Hepatocyte (in vitro differentiated cells): ENCODE measurements at places on chromosomes 4 and X.
A peak's percentile ranks its signal among the peaks of the same experiment; 100 is the strongest.

- no peak overlapping the region for H3K27ac ChIP-seq
- H3K27me3 ChIP-seq: no peaks in the 10 kb centered on the region
- no peaks in the 10 kb centered on the region for H3K4me1 ChIP-seq
- DNase-seq: peak; percentile 66
- no peak overlapping the region for H3K4me3 ChIP-seq
These were observed 14.4 kb upstream of the FAM9A start for GRCh38 chrX:8815460-8816065.

DNA sequence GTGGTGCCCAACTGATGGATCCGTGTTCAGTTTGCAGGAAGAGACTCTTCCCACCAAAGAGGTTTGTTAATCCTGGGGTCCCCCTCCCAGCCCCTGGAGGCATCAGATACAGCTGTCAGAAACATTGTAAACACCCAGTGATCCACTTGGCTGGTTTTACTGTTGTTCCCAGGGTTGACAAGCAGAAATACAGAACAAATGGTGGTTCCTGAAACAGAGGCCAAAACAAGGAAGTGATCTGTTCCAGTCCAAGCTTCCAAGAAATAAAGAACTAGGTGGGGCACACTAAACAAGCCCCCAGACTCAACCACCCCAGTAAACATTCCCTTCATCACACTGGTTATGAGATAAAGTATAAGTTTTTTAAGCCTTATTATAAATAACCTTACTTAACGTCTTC, 1.4 kb downstream of the TMLHE start:
- peak overlapping the region; percentile 99 for H3K27ac ChIP-seq
- H3K36me3 ChIP-seq: no peaks in the 10 kb centered on the region
- DNase-seq: no peak
- no peaks in the 10 kb centered on the region for H3K4me1 ChIP-seq
- H3K27me3 ChIP-seq: no peaks in the 10 kb centered on the region
- peak overlapping the region; percentile 88 for H3K4me3 ChIP-seq

GRCh38 chrX:124001581-124001980, 40.1 kb downstream of the STAG2 start:
- no peak overlapping the region for H3K4me3 ChIP-seq
- no peak overlapping the region for H3K27ac ChIP-seq
- no peaks in the 10 kb centered on the region for H3K27me3 ChIP-seq
- H3K4me1 ChIP-seq: no peaks in the 10 kb centered on the region

- H3K27ac ChIP-seq: no peak overlapping the region
- no peaks in the 10 kb centered on the region for H3K4me1 ChIP-seq
- H3K36me3 ChIP-seq: no peaks in the 10 kb centered on the region
- DNase-seq: no peak
These were observed 220.2 kb upstream of the PRPS2 start for GRCh38 chrX:12570859-12571501.

- H3K36me3 ChIP-seq: no peaks in the 10 kb centered on the region
- no peak overlapping the region for H3K27ac ChIP-seq
- DNase-seq: peak; percentile 63
- H3K4me1 ChIP-seq: no peaks in the 10 kb centered on the region
These were observed 180.7 kb downstream of the CEP135 start for GRCh38 chr4:56129431-56129861.

DNA sequence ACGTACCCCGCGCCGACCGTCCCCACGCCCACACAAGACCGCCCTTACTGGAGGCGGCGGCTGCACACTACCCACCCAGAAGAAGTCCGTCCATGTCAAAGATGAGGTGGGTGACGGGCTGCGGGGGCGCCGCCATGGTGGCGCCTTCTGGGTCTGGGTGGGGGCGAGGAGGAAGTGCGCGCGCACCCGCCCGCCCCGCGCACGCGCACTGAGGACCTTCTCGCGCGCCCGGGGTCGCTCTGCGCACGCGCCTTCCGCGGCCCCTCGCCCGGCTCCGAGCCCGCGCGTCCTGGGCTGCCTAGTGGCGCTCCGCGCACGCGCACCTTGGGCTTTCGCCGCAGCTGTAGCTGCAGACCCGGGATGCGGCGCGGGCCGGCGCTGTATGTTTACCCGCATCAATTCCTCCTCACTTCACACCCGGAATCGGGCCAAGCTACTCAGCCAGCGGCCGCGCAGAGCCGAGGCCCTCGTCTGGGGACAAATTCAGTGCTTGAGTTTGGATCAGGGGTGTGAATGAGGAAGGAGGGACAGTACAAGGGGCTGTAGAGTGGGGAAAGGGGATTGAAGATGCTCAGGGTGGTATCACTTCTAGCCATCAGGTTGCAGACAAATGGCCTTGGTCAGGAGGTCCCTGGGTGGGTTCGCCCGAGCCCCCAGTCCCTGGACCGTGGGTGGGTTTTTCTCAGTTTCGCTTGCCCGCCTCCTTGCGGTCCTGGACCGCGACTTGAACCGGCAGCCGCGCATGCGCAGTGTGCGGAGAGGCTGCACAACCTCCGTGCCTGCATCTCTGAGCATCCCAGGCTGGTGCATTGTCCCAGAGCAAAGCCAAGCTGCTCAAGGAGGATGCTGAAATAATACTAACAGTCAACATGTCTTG, at the start of gene PUDP:
Gene PUDP, minus strand, starts transcription at position 176 of the 877 bp plus-strand sequence. Its CDS starts 40 bp downstream, at position 136.
- no peaks in the 10 kb centered on the region for H3K27me3 ChIP-seq
- H3K4me3 ChIP-seq: peak within 1 kb of the TSS; percentile 94
- peak; percentile 94 for DNase-seq
- H3K36me3 ChIP-seq: no peaks in the 10 kb centered on the region
- no peaks in the 10 kb centered on the region for H3K4me1 ChIP-seq
- H3K27ac ChIP-seq: peak within 1 kb of the TSS; percentile 97

DNA sequence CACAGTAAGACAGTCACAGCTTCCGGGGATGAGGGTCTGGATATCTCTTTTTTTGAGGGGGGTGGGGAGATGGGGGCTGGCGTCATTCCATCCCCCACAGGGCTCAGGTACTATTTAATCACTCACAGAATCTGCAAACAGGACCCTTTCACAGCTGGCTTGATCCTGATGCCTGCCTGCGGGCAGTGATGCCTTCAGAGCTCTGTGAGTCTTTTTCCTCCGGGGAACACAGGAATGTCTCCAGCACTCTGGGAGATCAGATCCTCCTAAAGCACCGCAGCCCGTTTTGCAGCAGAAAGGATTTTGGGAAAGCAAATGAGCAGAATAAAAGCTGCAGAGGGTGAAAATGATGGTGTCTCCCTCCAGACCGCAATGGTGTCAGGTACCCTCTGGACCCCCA, 13.2 kb upstream of the SHOX start:
- no peak for DNase-seq
- H3K4me3 ChIP-seq: no peak overlapping the region
- H3K4me1 ChIP-seq: no peaks in the 10 kb centered on the region
- H3K27ac ChIP-seq: no peak overlapping the region

- no peaks in the 10 kb centered on the region for H3K27me3 ChIP-seq
- no peaks in the 10 kb centered on the region for H3K36me3 ChIP-seq
- H3K4me3 ChIP-seq: no peak overlapping the region
- H3K27ac ChIP-seq: no peak overlapping the region
These were observed 249.7 kb downstream of the RAPGEF2 start for GRCh38 chr4:159352609-159353008.

GRCh38 chr4:165716472-165716871, 156.6 kb upstream of the TLL1 start:
- no peaks in the 10 kb centered on the region for H3K27me3 ChIP-seq
- no peaks in the 10 kb centered on the region for H3K4me1 ChIP-seq
- no peak for DNase-seq
- no peak overlapping the region for H3K27ac ChIP-seq
- no peaks in the 10 kb centered on the region for H3K36me3 ChIP-seq

DNA sequence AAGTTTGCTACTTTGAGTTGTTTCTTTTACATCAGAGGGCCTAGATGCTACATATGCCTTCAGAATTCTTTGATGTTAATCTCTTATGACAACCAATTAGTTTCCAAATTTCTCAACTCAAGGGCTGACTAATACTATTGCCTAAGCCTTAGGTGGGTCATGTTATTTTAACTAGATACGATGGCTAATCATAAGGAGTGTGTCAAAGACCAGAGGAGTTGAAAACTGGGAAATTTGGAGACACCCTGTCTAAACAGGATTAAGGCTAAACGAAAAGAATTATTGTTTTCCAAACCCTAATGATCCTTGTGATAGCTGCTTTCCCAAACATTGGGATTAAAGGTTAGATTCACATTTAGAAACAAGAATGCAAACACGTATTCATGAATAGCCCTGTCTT, 228.5 kb downstream of the PCDH7 start:
- no peak for DNase-seq
- no peak overlapping the region for H3K27ac ChIP-seq

- H3K27ac ChIP-seq: no peak overlapping the region
- H3K27me3 ChIP-seq: no peaks in the 10 kb centered on the region
- no peaks in the 10 kb centered on the region for H3K36me3 ChIP-seq
These were observed 309.9 kb downstream of the ARAP2 start for GRCh38 chr4:35934320-35934981.

GRCh38 chr4:16732741-16733140, 165.7 kb downstream of the LDB2 start:
- H3K4me3 ChIP-seq: no peak overlapping the region
- no peaks in the 10 kb centered on the region for H3K36me3 ChIP-seq
- no peak for DNase-seq
- no peak overlapping the region for H3K27ac ChIP-seq

- H3K4me1 ChIP-seq: no peaks in the 10 kb centered on the region
- DNase-seq: peak; percentile 49
- peak overlapping the region; percentile 78 for H3K4me3 ChIP-seq
These were observed 960 bp downstream of the TRPC3 start for GRCh38 chr4:121950680-121951520.

GRCh38 chrX:110699109-110699508, 96.5 kb downstream of the CHRDL1 start:
- no peaks in the 10 kb centered on the region for H3K27me3 ChIP-seq
- H3K36me3 ChIP-seq: no peaks in the 10 kb centered on the region
- no peak for DNase-seq
- H3K27ac ChIP-seq: no peak overlapping the region
- H3K4me3 ChIP-seq: no peak overlapping the region
- H3K4me1 ChIP-seq: no peaks in the 10 kb centered on the region

GRCh38 chr4:142396279-142396678, 449.8 kb downstream of the INPP4B start:
- H3K4me3 ChIP-seq: no peak overlapping the region
- no peaks in the 10 kb centered on the region for H3K4me1 ChIP-seq
- no peak overlapping the region for H3K27ac ChIP-seq
- DNase-seq: no peak
- H3K36me3 ChIP-seq: no peaks in the 10 kb centered on the region

DNA sequence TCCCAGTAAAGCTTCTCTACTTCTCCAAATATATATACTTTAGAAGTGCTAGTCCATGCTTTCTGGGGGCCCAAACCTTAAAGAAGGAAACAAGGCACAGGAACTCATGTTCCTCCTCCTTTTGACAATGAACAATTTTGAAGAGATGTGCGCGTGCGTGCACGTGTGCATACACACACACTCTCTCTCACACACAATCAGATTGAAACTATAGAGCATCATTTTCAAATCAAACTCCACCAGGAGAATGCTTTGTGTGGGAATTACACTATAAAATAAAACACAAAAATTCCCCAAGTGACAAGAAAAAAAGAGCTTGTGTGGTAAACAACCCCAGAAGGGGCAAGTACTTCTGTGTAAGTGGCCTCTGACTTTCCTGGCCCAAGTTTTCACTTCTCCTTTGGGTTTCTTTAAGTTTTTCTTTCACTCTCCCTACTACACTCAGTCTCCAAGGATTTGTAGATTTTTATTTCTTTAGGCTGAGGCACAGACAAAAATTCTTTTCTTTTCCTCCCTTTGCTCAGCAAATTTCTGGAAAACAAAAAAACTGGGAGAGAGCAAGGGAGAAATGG, 46.6 kb upstream of the SHISA3 start:
- DNase-seq: no peak
- no peaks in the 10 kb centered on the region for H3K36me3 ChIP-seq
- peaks cover 9% of the 10 kb centered on the region for H3K27me3 ChIP-seq
- H3K4me3 ChIP-seq: no peak overlapping the region
- no peak overlapping the region for H3K27ac ChIP-seq
- no peaks in the 10 kb centered on the region for H3K4me1 ChIP-seq

DNA sequence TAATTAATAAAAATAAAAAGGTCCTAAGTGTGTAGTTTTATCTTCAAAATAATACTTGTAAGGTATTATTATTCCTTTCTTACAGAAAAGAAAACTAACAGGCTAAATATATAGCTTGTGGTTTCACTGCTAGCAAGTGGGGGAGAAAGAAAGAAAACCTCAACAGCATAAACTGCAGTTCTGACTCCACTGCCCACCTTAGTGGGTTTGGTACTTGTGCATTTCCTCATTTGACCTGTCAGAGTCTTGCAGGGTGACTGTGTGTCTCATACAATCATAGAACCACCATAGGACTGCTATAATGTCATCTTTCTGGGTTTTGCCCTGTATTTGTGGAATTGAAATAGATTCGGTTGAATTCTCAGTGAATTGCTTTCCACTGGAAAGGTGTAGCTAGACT, 94.7 kb upstream of the PUDP start:
- H3K36me3 ChIP-seq: no peaks in the 10 kb centered on the region
- no peak overlapping the region for H3K27ac ChIP-seq
- no peak for DNase-seq
- H3K4me1 ChIP-seq: no peaks in the 10 kb centered on the region
- no peak overlapping the region for H3K4me3 ChIP-seq
- H3K27me3 ChIP-seq: no peaks in the 10 kb centered on the region

DNA sequence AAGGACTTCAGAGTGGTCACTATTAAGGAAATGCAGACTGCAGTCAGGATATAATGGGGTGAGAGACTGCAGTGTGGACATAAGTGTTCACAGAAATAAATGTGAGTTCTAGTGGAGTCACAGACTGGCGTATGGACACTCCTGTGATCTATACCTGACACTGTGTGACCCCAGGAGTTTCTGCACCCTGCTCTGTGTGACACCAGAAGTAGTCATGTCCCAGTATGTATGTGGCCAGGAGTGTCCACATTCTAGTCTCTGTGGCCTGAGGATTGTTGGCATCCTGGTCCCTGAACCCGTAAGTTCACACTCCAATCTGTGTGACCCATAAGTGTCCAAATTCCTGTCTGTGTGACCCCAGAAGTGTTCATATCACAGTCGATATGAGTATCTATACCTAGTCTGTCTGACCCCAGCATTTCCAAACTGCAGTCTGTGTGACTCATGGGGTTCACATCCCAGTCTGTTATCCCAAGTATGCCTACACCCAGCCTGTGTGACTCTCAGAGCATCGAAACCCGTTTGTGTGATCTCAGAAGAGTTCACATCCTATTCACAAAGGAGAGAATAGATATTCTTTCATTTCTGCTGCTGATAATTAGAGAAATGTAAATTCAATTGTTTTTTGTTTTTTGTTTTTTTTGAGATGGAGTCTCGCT, 16.3 kb downstream of the WDR13 start:
- H3K27me3 ChIP-seq: no peaks in the 10 kb centered on the region
- no peak for DNase-seq
- no peaks in the 10 kb centered on the region for H3K4me1 ChIP-seq
- H3K36me3 ChIP-seq: no peaks in the 10 kb centered on the region

DNA sequence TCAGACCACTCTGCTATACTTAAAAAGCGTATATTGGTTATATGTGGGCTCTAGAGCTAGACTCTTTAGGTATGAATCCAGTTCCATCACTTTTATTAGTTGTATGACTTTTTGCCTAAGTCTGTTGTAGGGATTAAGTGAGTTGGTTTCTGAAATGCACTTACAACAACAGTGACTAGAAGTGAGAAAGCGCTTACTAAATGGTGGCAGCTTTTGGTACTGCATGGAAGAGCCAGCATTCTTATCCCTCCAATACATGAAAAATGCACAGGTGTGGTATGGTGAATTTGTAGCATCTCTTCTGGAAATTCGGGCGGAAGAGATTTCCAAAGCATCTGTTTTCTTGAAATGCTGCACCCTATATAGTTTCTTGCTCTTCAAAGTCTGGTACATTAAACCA, 117.1 kb downstream of the SPANXA1 start:
- DNase-seq: no peak
- H3K36me3 ChIP-seq: no peaks in the 10 kb centered on the region
- H3K27me3 ChIP-seq: no peaks in the 10 kb centered on the region
- H3K27ac ChIP-seq: no peak overlapping the region
- no peak overlapping the region for H3K4me3 ChIP-seq
